ENCODE measurements at places on chromosomes 2 and 18.

DNA sequence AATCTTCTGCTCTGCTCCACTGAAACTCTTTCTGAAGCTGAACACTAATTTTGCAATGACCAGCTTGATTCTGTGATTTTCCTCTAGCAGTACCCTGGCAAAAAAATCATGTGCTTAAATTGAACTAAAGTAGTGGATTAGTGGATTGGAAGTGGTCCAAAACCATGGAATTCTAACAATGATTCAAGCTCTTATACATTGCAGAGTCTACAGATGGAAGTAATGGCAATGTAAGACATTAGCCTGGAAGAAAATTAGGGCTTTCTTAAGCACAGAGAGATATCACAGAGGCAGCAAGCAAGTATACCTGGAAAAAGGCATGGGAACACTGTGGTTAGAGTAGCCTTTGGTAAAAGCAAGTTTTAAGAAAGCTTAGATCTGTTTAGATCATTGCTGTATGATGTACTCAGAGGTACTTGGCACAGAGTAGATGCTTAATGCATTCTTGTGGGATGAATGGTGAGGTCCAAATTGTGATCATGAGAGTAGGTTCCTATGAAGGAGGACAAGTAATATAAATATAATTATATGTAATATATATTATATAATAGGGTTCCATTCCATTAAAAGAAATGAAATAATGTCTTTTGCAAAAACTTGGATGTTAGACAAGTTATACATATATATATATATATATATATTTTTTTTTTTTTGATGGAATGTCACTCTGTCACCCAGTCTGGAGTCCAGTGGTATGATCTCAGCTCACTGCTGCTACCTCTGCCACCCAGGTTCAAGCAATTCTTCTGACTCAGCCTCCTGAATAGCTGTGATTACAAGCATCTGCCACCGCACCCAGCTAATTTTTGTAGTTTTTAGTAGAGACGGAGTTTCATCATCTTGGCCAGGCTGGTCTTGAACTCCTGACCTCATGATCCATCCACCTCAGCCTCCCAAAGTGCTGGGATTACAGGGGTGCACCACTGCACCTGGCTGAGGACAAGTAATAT is 172.2 kb upstream of the SCN7A start:
- DNase-seq: no peak

- no peak for DNase-seq
Measured at GRCh38 chr2:85583667-85584353, 421 bp upstream of the VAMP5 start.

GRCh38 chr2:78431241-78431640 is 594.3 kb upstream of the REG3G start:
- DNase-seq: no peak

- peak; percentile 2 for DNase-seq
Measured at GRCh38 chr2:227545990-227546389, 52.7 kb upstream of the SCYGR2 start.

DNA sequence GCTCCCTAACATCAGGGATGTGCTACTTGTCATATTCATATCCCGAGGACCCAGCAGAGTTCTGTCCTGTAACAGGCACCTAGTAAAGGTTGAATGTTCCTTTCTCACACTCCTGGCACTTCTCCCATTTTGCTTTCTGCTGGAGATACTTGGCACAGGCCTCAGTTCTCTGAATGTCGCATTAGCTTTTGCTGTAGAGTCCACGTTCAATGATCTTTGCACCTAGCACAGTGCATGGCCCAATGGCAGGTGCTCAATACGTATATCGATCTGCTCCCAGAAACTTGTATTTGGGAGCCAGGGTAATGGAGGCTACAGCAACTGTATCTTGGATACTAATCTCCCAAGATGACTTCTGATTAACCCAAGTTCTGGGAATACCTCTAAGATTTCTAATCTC is 24.8 kb upstream of the VPS4B start:
- DNase-seq: no peak

- DNase-seq: peak; percentile 75
Measured at GRCh38 chr18:48947560-48947959, 3.2 kb downstream of the SMAD7 start.
